ENCODE measurements at places on chromosomes 16 and 17. TPM values are rescaled to one million over a fixed set of nuclear protein-coding genes. Genes with fewer than 3 reads are reported as not detected.
A peak's percentile ranks its signal among the peaks of the same experiment; 100 is the strongest.

Gene FOXC2
- total RNA-seq: 0.82 TPM

DNA sequence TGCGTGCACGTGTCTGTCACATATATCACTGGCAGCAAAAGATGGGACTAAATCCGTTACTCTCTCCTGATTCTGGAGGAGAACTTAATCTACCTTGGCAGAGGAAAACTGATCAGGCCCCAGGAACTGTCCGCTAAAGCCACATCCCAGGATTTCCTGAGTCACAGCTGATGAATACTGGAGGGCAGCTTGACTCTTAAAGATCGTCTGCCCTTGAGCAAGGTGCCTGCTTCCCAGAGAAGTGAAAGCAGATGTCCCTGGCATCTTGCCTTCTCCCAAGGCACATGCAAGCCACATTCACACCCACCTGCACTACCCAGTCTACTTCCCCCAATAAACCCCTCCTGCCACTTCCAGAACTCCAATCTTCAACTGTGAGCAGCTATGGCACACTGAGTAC is 99.8 kb downstream of the CPPED1 start:
- DNase-seq: no peak

GRCh38 chr16:71453036-71453435 is 9.0 kb downstream of the ZNF23 start:
- DNase-seq: no peak

DNA sequence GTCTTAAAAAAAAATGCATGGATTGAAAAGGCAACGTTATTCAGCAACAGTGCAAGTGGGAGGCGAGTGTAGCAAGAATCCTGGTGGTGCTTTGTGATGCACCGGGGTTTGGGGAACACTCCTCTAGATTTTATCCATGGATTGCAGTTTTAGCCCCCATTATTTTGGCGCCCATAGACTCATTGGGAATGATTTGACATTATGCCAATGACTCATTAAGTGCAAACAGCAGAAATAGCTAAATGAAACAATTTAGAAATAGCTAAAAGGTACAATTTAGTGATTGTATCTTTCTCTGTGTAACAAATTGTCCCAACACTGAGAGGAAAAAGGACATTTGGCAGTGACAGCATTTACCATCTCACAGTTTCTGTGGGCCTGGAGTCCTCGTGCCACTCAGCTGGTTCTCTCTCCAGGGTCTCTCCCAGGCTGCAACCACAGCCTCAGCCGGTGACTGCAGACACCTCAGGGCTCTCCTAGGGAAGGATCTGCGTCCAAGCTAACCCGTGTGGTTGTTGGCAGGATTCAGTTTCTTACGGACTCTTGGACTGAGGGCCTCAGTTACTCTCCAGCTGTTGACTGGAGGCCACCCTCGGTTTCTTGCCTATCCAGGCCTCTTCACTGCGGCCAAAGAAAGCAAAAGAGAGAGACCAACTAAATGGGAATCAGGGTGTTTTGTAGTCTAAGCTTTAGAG is 398.7 kb downstream of the SNX29 start:
- DNase-seq: no peak

DNA sequence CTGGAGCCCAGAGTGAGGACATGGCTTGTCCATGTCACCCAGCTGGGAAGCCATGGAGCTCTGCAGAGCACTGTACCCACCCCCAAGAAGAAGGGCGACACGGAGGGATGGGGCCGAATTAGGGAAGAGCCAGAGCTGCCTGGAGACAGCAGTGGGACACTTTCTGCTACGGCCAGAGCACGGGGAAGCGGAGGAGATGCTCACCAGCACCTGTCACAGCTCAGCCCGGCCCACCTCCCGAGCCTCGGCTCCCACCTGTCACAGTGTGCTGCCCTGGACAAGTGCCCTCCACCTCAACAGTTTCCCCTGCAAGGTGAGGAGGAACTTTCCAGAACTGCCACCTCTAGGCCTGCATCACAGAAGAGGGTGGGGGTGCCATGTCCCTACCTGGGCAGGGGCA is 36.4 kb downstream of the PEMT start:
- DNase-seq: no peak

DNA sequence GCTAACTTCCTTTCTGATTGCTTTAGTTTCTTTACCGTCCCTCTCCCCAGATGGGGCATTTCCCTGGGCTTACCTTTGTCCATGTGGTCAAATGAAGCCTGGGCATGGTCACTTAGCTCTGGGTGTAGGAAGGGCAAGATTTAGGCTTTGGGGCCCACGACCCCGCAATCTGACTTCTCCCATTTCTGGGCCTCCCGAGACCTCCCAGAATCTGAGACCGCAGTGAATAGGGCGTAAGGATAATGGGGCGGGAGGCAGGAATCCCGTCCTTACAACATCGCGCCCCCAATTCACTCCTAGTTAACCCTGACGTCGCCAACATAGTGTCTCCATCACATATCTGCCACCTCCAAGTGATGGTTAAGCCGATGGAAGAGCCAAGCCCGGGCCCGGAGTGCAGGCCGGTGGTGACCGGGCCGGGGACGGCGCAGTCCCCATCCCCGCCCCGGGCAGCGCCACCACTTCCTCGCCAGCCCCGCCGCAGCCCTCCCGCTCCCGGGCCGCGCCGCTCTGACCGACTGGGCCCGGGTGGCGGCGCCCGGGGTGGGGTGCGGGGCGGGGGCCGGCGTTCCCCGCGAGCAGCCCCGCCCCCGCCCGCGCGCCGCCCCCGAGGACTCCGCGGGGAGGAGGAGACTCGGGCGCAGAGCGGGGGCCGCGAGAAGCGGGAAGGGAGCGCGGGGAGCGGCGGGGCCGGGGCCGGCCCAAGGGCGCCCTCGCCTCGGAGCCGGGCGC is at the start of gene RHBDL3:
RHBDL3 (plus strand) TSS at position 641 of the 732 bp plus-strand sequence. CDS start 358 bp downstream, outside the sequence.
- DNase-seq: peak; percentile 43

DNA sequence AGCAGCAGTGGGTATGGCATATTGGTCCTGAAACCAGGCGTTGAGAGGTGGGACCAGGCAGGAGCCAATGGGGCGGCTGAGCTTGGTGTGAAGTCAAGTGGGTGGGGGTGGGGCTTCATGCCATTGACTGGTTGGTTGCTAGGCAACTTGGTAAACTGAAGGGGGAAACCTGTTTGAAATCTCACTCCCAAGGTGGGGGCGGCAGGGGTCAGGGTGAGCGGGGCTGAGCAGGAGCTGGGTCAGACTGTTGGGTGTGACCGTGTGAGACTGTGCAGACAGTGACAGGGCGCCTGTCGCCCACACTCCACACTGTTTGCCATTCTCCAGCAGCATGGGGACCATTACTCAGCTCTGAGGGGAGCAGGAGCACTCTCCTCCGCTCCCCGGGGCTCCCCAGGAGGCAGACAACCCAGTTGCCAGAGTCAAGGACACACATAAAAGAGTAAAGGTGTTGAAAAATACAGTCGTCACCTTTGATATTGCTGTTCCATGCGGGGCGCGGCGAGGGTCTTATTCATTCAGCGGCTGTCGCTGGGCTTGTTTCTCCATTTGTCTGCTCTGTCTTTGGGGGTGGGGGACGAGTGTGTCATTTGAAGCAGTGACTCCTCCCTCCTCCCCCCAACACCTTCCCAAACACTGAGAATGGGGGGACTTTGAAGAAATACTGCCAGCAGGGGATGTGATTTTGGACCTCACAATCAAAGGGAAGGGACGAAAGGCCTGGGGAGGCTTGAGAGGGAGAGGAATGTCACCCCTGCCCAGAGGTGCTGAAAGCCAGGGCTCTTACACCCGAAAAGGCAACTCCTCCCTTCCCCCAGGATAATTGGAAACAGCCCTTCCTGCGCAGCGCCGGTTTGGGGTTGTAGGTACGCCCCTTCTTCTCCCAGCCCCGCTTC is 1.2 kb upstream of the EFNB3 start:
- peak; percentile 86 for DNase-seq

Measured in lung (tissue), 17 donors.